SJCRH30 (cell line): ENCODE measurements at places on chromosomes 13 and 19. TPM values are rescaled to one million over a fixed set of nuclear protein-coding genes. Genes with fewer than 3 reads are reported as not detected.

The PRRG2 gene
- total RNA-seq = 0.51 and 0.58 TPM in 2 replicates

The ZNF626 gene
- total RNA-seq = 13.0 and 13.5 TPM in 2 replicates

The C13orf42 gene
- total RNA-seq = not detected in 2 replicates

The PDX1 gene
- total RNA-seq = not detected in 2 replicates

The FFAR3 gene
- not detected in 2 replicates for total RNA-seq

The TMPRSS9 gene
- 0.04 TPM in 1 of 2 replicates, not detected in the other for total RNA-seq

The SYT3 gene
- total RNA-seq = 1.5 and 1.8 TPM in 2 replicates

The ZNF772 gene
- 15.6 and 16.0 TPM in 2 replicates for total RNA-seq

The TMEM255B gene
- not detected in 2 replicates for total RNA-seq

The VAV1 gene
- total RNA-seq = not detected in 2 replicates

The HSPBP1 gene
- 39.3 and 40.8 TPM in 2 replicates for total RNA-seq

The KRTDAP gene
- not detected in 2 replicates for total RNA-seq

The WASF3 gene
- 27.5 and 30.3 TPM in 2 replicates for total RNA-seq

The LAIR1 gene
- total RNA-seq = not detected in 2 replicates

The SERP2 gene
- not detected in 2 replicates for total RNA-seq

The PBX4 gene
- 3.6 and 3.7 TPM in 2 replicates for total RNA-seq

The CGB8 gene
- total RNA-seq = not detected in 2 replicates

The F10 gene
- total RNA-seq = 0.16 and 0.56 TPM in 2 replicates

The CCNA1 gene
- 2.1 and 2.6 TPM in 2 replicates for total RNA-seq

The CEACAM7 gene
- total RNA-seq = not detected in 2 replicates

The MISP3 gene
- total RNA-seq = 0.81 and 1.3 TPM in 2 replicates

The HPN gene
- total RNA-seq = not detected in 2 replicates

The CRB3 gene
- not detected in 2 replicates for total RNA-seq

The CYP2F1 gene
- not detected in 2 replicates for total RNA-seq

The PRX gene
- total RNA-seq = 2.9 and 4.0 TPM in 2 replicates

The HOMER3 gene
- total RNA-seq = 23.9 and 28.1 TPM in 2 replicates

The ZNF813 gene
- total RNA-seq = 7.3 and 9.2 TPM in 2 replicates

The BSG gene
- 546 and 582 TPM in 2 replicates for total RNA-seq

The ADGRL1 gene
- total RNA-seq = 9.3 and 9.4 TPM in 2 replicates

The CEBPA gene
- 5.8 and 5.9 TPM in 2 replicates for total RNA-seq

The PNPLA6 gene
- total RNA-seq = 14.2 and 17.3 TPM in 2 replicates

The PSG6 gene
- not detected in 2 replicates for total RNA-seq

The CILP2 gene
- 0.94 and 1.1 TPM in 2 replicates for total RNA-seq

The UPK1A gene
- total RNA-seq = not detected in 2 replicates

The TTC9B gene
- total RNA-seq = not detected in 2 replicates

The TMEM238 gene
- 0.14 and 0.25 TPM in 2 replicates for total RNA-seq

The LAIR2 gene
- not detected in 2 replicates for total RNA-seq

The CCDC106 gene
- total RNA-seq = 9.7 and 10.8 TPM in 2 replicates

The STOML3 gene
- total RNA-seq = not detected in 2 replicates

The P2RY11 gene
- total RNA-seq = 10.7 and 10.8 TPM in 2 replicates

The CCDC194 gene
- not detected in 2 replicates for total RNA-seq

The SYDE1 gene
- total RNA-seq = 37.7 and 38.3 TPM in 2 replicates

The KLF12 gene
- 11.3 and 12.3 TPM in 2 replicates for total RNA-seq

The FPR2 gene
- not detected in 2 replicates for total RNA-seq
